Stomach (tissue), 19 donors: ENCODE measurements at places on chromosomes 16 and 17. TPM values are rescaled to one million over a fixed set of nuclear protein-coding genes. Genes with fewer than 3 reads are reported as not detected.
A peak's percentile ranks its signal among the peaks of the same experiment; 100 is the strongest.

Gene DVL2
- 114 TPM for total RNA-seq

Gene GRIN2A
- total RNA-seq: 1.2 TPM

- no peaks in the 10 kb centered on the region for H3K36me3 ChIP-seq
- peak overlapping the region; percentile 52 for H3K4me3 ChIP-seq
- peaks cover 20% of the 10 kb centered on the region for H3K4me1 ChIP-seq
- H3K27me3 ChIP-seq: no peaks in the 10 kb centered on the region
Measured at GRCh38 chr17:15649861-15650421, 30.4 kb upstream of the FBXW10B start.

GRCh38 chr17:21098934-21099689, 27.7 kb upstream of the DHRS7B start:
- H3K4me1 ChIP-seq: peaks cover 13% of the 10 kb centered on the region
- peak overlapping the region; percentile 64 for H3K4me3 ChIP-seq
- peak; percentile 87 for DNase-seq
- no peaks in the 10 kb centered on the region for H3K36me3 ChIP-seq
- H3K27ac ChIP-seq: peak overlapping the region; percentile 8

DNA sequence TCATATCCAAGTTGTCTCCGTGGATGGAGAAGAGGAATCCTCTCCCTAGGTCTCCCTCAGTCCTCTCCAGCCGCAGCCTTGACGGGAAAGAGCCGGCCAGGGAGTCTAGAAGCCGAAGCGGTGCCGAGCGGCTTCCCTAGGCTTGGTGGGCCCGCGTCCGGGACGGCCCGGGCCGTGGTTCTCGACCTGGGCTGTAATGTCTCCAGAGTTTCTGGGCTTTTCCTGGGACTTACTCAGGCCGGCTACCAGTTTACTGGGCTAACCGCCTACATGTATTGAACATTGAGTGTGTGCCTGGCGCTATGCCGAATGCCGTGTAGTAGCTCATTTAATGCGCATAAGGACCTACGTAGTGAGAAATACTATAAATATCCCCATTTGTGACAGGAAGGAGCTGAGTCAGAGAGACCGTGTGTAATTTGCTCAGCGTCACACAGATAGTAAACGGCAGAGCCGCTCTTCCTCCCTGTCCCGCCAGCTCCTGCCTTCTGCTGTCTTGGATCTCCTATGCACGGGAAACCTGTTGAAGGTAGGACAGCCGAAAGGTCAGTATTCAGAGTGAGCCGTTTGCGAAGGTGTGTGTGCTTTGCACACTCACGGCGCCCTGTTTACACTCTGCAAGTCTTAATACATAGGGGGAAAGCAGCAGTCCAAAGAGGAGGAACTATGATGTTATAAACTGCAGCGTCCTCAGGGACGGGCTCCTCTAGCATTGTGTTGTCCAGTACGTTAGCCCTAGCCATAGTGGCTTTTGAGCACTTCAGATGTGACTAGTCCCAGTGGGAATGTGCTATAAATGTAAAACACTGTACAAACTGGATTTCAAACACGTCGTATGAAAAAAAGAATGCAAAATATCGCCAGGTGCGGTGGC, 723 bp upstream of the SPAG5 start:
- no peaks in the 10 kb centered on the region for H3K27me3 ChIP-seq
- peak overlapping the region; percentile 66 for H3K4me3 ChIP-seq
- peak; percentile 71 for DNase-seq
- peak overlapping the region; percentile 96 for H3K27ac ChIP-seq

- H3K4me1 ChIP-seq: no peaks in the 10 kb centered on the region
- H3K4me3 ChIP-seq: no peak overlapping the region
- no peaks in the 10 kb centered on the region for H3K27me3 ChIP-seq
- DNase-seq: no peak
- H3K36me3 ChIP-seq: no peaks in the 10 kb centered on the region
Measured at GRCh38 chr16:77759201-77759600, 29.2 kb upstream of the VAT1L start.

DNA sequence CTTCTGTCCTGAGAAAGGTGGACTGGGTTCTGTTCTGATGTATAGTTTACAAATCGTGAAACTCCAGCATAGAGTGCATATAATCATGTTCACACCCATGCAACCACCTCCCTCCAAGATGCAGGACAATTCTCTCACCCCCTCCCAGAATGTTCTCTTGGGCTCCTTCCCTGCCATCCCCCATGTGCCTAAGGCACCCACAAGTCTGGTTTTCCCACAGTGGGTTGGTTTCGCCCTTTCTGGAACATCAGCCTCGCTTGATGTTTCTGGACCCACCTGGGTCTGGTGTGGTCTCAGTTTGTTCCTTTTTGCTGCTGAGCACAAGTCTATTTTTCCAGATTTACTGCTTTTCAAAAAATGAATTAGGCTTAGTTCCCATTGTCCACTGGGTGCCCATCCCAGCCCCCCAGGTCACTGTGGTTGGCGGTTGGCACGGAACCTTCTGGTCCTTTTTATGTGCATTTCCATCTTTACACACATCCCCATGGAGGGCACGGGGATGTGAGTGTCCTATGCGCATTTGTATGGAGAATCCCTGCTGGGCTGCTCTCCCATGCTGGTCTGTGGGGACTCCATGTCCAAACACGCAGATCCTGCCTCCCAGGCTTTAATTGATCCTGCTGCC, 19.0 kb downstream of the MAP2K3 start:
- H3K27ac ChIP-seq: no peak overlapping the region
- H3K27me3 ChIP-seq: no peaks in the 10 kb centered on the region
- H3K4me3 ChIP-seq: no peak overlapping the region

DNA sequence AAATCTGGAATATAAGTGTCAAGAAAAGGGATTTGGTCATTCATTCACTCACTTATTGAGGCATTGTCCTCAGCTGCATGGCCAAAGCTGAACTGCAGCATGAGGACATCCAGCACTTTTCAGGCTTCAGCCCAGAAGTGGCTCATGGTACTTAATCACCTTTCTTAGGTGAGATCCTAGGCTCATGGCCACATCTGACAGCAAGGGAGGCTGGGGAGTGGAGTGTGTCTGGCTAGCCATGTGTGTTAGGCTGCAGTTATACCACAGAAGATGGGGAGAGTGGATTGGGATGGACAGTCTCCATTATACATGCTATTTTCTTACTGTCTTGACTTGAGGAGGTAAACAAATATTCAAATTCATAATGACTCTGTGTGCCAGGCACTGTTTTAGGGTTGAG, 68.8 kb downstream of the SHISA6 start:
- H3K4me1 ChIP-seq: no peaks in the 10 kb centered on the region
- H3K4me3 ChIP-seq: no peak overlapping the region
- H3K36me3 ChIP-seq: no peaks in the 10 kb centered on the region
- H3K27ac ChIP-seq: no peak overlapping the region
- DNase-seq: no peak

- DNase-seq: no peak
- H3K36me3 ChIP-seq: no peaks in the 10 kb centered on the region
- H3K27ac ChIP-seq: peak overlapping the region; percentile 94
- H3K27me3 ChIP-seq: no peaks in the 10 kb centered on the region
- H3K4me3 ChIP-seq: no peak overlapping the region
- H3K4me1 ChIP-seq: peaks cover 28% of the 10 kb centered on the region
Measured at GRCh38 chr17:59327981-59328290, 3.5 kb upstream of the YPEL2 start.

DNA sequence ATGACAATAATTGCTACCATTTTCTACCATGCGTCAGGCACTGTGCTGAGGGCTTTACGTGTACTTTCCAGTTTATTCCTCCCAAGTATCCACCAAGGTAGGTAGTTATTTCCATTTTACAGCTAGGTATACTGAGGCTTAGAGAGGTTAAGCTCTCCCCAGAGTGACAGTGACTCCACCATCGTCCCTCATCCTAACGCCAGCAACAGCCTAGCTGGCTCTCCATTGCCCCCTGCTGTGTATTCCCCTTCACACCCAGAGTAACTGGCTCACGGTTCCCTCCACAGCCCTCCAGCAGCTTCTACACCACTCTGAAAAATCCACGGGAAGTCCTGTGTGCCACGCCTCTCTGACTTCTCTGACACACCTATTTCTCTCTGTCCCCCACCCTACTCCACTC, 7.1 kb upstream of the ASGR1 start:
- peaks cover 12% of the 10 kb centered on the region for H3K36me3 ChIP-seq
- DNase-seq: peak; percentile 22
- H3K4me3 ChIP-seq: no peak overlapping the region
- H3K4me1 ChIP-seq: no peaks in the 10 kb centered on the region
- no peaks in the 10 kb centered on the region for H3K27me3 ChIP-seq

DNA sequence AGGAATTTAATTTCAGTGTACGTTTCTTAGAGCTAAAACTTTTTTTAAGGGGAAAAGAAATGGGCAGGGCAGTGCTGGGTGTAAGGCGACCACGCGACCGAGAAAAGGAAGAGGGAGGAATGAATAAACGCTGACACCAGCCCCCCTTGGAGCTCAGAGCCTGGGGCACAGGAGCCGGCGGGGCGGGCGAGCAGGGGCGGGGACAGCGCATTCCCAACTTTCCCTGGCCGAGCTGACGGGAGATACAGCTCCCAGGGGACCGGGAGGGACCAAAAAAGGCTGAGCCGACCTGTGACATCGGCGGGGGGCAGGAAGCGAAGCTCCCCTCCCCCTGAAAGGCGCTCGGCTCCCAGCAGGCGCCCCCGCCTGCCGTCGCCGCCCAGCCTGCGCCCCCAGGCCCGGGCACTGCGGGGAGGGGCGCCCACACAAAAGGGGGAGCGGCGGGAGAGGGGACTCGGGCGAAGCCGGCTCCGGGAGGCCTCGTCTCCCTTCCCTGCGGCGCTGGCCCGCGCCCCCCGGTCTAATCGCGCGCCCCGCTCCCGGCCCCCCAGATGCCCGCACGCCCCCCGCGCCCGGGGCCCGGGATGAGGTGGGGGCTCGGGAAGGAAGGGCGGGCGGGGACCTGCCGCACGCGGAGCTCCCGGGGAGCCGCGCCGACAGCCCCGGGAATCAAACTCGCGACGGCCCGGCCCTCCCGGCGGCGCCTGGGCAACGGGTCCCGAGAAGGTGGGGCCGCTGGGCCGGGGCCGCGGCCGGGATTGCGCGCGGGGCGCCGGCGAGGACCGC, 622 bp downstream of the CUEDC1 start:
- peak overlapping the region; percentile 89 for H3K4me3 ChIP-seq
- DNase-seq: peak; percentile 89
- H3K27me3 ChIP-seq: no peaks in the 10 kb centered on the region
- no peaks in the 10 kb centered on the region for H3K36me3 ChIP-seq
- H3K27ac ChIP-seq: peak overlapping the region; percentile 99
